ENCODE measurements at places on chromosomes 11 and 22. TPM values are rescaled to one million over a fixed set of nuclear protein-coding genes. Genes with fewer than 3 reads are reported as not detected.

DNA sequence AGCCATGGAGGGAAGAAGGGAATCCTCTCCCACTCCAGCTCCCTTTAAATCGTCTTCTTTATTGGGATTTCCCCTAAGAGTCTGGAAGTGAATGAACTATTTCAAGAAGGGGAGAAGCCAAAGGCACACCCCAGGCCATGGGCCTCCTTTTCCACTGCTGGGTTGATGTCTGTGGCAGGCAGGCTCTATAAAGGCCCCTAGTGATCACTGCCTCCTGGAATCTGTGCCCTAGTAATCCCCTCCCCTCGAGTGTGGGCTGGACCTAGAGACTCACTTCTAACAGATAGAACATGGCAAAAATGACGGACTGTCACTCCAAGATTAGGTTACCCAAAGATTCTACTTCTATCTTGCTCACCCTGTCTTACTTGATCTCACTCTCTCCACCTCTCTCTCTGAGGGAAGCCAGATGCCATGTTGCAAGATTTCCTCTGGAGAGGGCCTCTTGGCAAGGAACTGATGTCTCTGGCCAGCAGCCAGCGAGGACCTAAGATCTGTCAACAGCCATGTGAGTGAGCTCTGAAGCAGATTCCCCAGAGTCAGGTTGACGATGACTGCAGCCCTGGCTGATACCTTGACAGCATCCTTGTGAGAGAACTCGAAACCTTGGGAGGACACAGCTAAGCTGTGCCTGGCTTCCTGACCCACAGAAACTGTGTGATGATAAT is 444.8 kb downstream of the SOX6 start:
- DNase-seq = peak; percentile 79

GRCh38 chr22:43273902-43274484 is 69.2 kb downstream of the SCUBE1 start:
- DNase-seq = peak; percentile 50

GRCh38 chr11:122331079-122331478 is 215.1 kb upstream of the BLID start:
- no peak for DNase-seq

DNA sequence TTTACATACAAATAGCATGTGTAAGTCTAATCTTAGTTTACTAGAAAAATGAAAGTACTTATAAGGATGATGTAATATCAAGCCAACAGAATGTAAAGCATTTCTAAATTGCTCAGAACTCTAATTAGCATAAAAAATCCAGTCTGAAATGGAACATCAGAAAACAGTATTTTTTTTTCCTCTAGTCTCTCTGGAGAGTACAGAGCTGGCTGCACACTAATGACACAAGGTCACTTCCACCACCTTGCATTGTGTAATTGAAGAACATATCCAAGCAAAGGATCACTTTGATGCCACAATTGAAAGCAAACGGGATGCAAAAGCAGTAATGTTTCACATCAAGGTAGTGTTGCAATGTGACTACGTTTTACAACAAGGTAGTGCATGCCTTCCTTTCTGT is 548.0 kb upstream of the LUZP2 start:
- no peak for DNase-seq

DNA sequence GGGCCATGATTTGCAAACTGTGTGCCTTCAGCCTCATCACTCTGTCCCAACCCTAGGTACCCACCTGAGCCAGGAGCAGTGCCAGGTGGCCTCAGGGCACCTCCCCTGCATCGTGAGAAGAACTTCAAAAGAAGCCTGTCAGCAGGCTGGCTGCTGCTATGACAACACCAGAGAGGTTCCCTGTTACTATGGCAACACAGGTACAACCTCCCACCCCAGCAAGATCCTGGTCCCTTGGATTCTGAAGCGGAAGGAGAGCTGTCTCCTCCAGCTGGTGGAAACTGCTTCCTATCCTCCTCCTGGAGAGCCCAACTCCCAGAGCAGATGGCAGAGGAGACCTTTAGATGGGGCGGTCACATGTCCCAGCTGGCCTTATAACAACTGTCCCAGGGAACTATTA is 2.9 kb downstream of the ZP1 start:
- no peak for DNase-seq

- DNase-seq = no peak
Observed at GRCh38 chr11:113384551-113384950, 3.0 kb upstream of the ANKK1 start.

GRCh38 chr22:50473088-50473487 is 1.7 kb downstream of the SBF1 start:
- no peak for DNase-seq

DNA sequence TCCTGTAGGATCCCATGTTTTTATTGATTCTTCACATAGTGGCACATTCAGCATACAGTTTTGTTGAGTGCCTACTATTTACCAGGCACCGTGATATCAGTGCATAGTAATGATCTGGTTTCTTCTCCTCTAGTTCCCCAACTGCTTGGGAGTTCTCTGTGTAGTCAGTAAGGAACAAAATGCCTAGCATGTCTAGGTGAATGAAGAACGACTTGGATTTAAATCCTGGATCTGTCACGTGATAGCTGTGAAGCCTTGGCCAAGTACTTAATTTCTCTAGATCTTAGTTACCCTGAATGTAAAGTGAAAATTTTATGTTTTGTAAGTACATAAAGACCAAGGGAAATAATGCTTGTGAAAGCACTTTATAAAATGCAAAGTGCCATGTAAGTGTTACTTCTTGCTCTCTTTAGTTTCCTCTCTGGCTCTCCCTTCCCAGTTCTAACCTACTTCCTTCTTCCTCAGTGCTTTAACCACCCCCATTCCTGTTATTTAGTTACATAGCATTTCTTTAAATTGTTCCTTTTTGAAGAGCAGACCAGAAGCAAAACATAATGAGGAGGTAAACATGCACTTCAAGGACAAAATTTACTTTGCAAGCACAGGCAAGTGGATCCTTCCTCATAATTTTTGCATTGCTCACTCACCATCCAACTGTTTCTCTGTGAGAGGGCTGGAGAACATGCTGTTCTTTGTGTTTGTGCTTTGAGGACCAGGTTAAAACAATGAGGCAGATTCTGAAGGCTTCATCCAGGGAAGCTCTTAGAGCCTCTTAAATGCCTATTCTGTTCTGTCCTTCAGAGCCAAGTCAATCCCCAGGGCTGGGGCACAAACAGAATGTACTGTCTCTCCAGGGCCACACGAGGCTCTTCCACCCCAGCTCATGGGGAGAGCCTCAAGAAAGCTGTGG is 353.9 kb upstream of the TENM4 start:
- peak; percentile 45 for DNase-seq

DNA sequence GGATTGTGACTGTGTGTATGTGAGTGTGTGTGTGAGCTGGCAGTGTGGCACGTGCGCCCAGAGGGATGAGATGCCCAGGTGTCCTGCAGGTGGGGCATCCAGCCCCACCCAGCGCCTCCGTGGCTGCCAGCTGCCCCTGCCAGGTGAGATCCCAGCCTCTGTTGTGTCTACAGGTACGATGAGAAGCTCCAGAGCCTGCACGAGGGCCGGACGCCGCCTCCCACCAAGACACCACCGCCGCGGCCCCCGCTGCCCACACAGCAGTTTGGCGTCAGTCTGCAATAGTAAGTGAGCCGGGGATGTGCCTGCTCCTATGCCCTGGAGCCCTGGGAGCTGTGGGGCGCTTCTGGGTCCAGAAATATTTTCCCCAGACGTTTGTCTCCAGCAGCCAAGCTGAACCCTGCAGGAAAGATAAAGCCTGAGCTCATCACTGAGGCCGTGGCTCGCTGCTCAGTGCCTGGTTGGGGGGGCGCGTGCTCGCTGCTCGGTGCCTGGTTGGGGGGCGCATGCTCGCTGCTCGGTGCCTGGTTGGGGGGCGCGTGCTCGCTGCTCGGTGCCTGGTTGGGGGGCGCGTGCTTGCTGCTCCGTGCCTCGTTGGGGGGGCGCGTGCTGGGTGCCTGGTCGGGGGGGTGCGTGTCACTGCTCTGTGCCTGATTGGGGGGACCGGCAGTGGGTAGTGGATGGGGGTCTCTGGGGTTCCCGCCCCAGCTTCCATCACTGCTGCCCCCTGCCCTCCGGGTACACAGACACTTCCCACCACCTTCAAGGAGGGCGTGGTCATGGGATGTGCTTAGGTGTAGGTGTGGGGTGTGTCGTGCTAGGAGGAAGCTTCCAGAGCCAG is 73.2 kb downstream of the ARHGAP8 start:
- no peak for DNase-seq

DNA sequence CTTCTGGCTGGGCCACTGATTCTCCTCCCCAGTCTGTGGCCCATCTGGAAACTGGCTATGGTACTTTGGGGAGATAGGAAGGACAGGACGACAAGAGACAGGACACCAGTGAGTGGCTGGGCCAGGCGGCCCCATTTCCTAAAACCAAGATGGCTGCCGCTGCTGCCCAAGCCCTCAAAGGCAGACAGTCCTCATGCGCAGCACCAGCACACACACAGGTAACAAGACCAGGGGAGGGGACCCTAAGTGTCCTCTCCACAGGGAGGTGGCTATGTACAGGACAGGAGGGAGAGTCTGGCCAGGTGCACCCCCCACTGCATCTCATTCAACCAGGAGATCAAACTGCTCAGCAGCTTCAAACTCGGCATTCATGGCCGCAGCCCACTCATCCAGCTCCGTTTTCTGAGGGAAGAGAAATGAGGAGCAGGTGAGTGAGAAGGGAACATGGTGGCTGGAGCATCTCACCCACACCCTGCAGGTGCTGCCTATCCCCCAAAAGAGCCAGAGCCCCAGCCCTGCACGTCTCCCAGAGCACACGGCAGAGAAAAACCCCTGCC is 5.0 kb downstream of the CDCA5 start:
- DNase-seq = no peak

Gene TSGA10IP
- not detected for total RNA-seq

Gene PTGDR2
- total RNA-seq = 0.11 TPM

Gene NFAM1
- total RNA-seq = 1.1 TPM

Gene TOLLIP
- 74.4 TPM for total RNA-seq

Gene DEFB131B
- total RNA-seq = not detected

Gene ASCL3
- not detected for total RNA-seq

Gene CALCA
- 569 TPM for total RNA-seq

Gene PLAAT4
- total RNA-seq = 30.2 TPM

Gene LRRC32
- 15.6 TPM for total RNA-seq

Gene GPR83
- 0.81 TPM for total RNA-seq

Measured in thyroid gland (tissue), 4 donors.